ENCODE measurements at places on chromosomes 2 and 18.

GRCh38 chr2:19352946-19353720, 5.3 kb downstream of the OSR1 start:
- DNase-seq: no peak

DNA sequence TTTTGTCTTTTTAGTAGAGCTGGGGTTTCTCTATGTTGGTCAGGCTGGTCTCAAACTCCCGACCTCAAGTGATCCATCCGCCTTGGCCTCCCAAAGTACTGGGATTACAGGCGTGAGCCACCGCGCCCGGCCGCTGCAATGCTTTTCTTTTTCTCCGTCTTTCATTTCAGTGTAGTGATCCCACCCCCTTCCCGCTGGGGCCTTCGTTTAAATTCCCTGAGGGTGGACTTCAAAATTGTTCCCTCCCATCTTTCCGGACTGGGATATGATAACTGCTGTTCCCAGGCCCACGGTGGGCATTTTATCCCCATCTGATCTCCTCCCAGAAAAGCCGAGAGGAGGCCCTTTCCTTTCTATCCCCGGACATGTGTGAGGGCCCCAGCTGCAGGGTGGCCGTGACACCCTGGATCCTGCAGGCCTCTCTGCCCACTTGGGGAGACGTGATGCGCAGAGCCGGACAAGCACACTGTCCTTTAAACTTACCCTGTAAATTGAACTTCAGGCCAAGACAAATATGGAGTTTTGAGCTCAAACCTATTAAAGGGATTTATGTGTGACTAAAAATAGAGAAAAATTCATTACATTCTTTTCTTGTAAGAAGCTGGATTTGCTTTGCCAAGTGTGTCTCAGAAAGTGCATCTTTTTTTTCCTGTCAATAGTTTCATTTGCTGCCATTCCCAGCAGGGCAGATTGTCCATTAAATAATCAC, 54.5 kb upstream of the AFF3 start:
- no peak for DNase-seq

DNA sequence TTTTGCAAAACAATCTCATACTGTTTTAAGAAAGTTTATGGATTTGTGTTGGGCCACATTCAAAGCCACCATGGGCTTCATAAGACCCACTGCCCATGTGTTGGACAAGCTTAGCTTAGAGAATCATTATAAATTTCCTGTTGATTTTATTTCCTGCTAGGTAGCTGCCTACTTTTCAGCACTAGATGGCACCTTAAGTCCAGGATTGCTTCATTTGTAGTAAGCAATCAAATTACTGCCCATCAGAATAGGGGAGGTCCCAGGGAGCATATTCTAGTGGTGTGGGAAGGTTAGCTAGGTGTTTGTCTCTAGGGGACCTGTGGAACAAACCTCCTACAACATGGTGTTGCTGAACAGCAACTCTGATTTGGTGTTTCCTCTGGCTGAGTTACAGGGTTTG, 11.0 kb upstream of the DCDC2C start:
- DNase-seq: peak; percentile 6

- no peak for DNase-seq
These were observed 13.0 kb downstream of the AQP12A start for GRCh38 chr2:240704651-240705050.

- DNase-seq: no peak
These were observed 885.0 kb downstream of the SLC4A3 start for GRCh38 chr2:220512419-220512818.

- DNase-seq: no peak
These were observed 78.2 kb downstream of the KCTD1 start for GRCh38 chr18:26470011-26470637.

GRCh38 chr18:6948281-6949055, 169.1 kb downstream of the LAMA1 start:
- no peak for DNase-seq

GRCh38 chr2:239202836-239203235, 198.0 kb downstream of the HDAC4 start:
- no peak for DNase-seq

GRCh38 chr2:128451084-128452023, 132.7 kb upstream of the HS6ST1 start:
- DNase-seq: no peak

DNA sequence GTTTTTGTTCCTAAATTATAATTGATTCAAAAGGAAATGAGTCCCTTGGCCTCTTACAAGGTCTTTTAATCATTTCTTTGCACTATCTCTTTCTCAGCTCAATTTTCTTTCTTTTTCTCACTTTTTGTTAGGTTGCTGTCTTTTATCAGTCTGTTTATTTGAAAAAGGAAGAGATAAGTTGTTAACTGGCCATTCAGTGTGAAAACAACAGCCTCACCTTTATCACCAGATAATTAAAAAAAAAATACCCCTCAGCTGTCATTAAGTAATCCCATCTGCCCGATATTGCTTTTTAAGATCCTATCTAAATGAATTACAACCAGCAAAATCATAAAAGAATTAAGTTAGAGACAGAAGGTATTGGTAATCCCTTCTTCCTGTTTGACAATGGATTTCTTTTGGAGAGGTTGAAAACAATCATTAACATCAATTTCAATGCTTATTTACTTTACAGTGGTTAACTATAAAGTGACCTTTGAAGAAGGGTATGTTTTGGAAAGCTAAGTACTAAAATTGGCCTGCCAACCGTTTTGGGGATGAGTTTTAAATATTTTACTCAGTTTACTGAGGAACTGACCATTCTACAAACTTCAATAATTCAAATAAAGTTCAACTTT, 104.9 kb downstream of the TGIF1 start:
- DNase-seq: no peak

Measured in LoVo (cell line).